ENCODE measurements at places on chromosomes 1 and 21.

- DNase-seq = no peak
Observed at GRCh38 chr1:43345120-43345519, 7.5 kb downstream of the MPL start.

- no peak for DNase-seq
Observed at GRCh38 chr1:193321242-193321840, 134.9 kb upstream of the B3GALT2 start.

DNA sequence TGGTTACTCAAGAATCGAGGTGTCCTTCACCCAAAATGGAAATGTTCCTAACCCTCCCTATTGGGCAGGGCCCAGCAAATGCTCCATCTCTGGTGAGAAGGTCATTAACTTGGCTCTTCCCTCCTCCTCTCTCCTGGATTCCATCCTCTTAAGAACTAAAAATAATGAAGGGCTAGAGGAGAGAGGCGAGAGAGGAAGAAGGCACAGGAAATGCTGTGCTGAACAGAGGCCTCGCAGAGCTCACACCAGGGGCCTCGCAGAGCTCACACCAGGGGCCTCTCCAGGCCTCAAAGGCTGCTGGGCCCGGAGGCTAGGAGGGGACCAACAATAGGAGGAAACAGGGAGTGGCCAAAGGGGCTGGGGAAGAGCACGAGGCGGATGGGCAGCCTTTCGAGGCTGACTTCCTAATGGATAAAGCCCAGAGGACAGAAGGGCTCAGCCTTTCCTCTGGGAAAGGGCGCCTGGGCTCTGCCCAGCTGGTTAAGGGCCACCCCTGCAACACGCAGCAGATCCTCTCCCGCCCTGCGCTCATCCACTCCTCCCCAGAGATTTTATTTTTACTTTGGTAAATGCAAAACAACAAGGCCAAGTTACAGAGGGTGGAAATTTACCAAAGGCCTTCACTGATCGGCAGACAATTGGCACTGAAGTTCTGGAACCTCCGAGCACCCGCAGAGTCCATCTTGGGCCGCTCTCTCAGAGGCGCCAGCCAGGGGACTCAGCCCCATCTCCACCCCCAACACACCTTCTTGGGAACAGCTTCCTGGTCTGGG is 78.5 kb downstream of the ITPKB start:
- no peak for DNase-seq

GRCh38 chr1:115873184-115873583 is 32.3 kb upstream of the NHLH2 start:
- DNase-seq = no peak

- DNase-seq = no peak
Observed at GRCh38 chr1:225481738-225482137, 53.9 kb upstream of the LBR start.

GRCh38 chr1:73564294-73564693 is 633.7 kb downstream of the LRRIQ3 start:
- no peak for DNase-seq

GRCh38 chr1:114330451-114330983 is 176.8 kb upstream of the SYT6 start:
- DNase-seq = no peak

DNA sequence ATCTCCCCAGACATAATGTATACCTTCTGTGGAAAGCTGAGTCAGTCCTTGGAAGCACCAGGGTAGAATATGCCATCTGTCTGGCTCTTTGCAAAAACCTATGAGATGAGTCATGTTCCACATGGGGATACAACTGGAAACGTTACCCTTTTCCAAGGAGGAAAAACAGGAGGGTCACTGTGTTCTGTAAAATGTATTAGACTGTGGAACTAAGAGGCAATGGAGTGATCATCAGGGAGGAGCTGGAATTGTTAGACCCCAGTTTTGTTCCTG is 16.1 kb upstream of the PSMD4 start:
- DNase-seq = no peak

GRCh38 chr1:168116327-168116799 is 20.4 kb downstream of the GPR161 start:
- DNase-seq = no peak

GRCh38 chr1:172826096-172826741 is 167.3 kb downstream of the FASLG start:
- peak; percentile 43 for DNase-seq

DNA sequence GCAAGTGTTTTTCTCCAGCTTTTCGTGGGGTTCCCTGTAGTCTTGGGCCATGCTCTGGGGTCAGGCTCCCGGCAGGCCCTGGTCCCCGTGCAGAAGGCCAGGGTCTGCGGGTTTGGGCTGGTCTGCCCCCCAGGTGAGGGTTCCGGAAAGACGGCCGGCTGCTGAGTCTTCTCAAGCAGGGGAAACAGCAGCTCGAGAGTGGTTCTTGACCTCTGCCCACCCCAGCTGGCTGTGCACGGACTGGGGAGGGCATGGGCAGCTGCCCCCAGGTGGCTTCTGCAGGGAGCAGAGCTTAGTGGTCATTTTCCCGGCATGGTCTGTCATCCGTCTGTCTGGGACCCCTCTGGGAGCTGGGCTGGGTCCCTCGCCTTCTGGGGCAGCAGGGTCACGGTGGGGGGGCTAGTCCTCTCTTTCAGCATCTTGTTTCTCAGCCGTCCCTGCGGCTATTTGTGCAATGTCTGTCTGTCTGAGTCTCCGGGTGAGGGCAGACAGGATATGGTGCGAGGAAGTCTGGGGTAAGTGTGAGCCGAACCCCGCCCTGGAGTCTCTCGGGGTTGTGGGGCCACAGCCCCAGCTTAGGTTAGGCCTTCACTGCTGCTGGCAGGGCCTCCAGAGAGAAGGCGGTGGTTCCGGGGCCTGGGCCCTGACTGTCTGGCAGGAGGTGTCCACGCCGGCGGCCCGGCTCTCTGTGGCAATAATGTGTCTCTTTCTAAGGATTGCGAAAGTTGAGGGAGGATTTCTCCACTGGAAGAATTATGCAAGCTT is 6.1 kb downstream of the SKI start:
- no peak for DNase-seq

GRCh38 chr1:203402152-203402551 is 51.2 kb upstream of the FMOD start:
- no peak for DNase-seq

DNA sequence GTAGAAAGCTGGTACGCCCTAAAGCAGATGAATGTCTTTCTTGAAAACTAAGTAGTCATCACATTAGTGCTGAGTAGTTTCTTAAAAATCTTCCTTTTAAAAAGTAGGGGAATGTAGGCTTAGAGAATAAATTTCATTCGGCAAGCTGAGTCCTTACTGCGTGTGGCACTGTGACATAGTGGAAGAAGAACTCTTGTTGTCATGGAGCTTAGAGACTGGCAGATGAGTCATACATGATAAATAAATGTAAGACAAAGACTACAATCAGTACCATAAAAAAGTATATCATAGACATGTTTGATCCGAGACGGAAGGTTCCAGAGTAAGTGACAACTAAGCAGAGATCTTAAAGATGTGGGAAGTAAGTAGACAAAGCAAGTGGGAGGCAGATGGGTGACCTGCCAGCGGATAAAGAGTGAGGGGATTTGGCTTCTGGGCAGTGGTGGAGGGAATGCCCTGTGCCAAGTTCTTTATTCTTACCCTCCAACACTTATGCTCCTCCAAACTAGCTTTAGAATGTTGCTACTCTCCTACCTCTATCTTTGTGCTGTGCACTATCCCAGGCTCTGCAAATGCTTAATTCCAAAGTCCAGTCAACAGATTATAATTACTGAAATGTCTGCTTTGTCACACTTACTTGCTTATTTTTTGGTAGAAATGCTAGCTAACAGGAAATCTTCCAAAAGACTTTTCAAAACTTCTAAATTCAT is 608.5 kb upstream of the USP24 start:
- DNase-seq = no peak

GRCh38 chr1:226882631-226883409 is 12.4 kb downstream of the PSEN2 start:
- no peak for DNase-seq
